ENCODE measurements at places on chromosomes 3 and 15.

GRCh38 chr15:56228854-56229253, 14.8 kb downstream of the RFX7 start:
- no peak for DNase-seq

- no peak for DNase-seq
Measured at GRCh38 chr3:45730409-45731154, 41.4 kb downstream of the SACM1L start.

DNA sequence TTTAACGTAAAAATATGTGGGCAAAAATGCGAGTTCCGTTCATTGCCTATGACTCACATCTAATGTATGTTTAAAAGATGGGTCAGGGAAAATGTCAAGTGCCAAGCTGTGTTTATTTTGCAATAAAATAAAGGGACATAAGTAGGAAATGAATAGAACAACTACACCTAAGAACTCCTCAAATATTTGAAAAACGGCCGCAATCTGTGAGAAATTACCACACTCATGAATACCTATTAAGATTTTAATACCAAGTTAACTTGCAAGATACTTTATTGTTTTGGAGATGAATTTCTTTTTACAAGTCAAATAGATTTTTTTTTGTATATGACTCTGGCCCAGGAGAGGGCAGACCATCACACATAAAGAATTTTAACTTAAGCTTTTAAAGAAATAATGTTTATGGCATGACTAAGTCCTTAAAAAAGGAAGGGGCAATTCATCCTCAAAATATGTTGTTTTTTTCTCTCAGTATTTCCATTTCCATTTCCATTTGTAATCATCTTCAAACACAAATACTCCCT, 152.7 kb downstream of the SUCNR1 start:
- DNase-seq, result peak; percentile 9

GRCh38 chr3:39362812-39363211, 20.4 kb upstream of the SLC25A38 start:
- DNase-seq, result no peak

DNA sequence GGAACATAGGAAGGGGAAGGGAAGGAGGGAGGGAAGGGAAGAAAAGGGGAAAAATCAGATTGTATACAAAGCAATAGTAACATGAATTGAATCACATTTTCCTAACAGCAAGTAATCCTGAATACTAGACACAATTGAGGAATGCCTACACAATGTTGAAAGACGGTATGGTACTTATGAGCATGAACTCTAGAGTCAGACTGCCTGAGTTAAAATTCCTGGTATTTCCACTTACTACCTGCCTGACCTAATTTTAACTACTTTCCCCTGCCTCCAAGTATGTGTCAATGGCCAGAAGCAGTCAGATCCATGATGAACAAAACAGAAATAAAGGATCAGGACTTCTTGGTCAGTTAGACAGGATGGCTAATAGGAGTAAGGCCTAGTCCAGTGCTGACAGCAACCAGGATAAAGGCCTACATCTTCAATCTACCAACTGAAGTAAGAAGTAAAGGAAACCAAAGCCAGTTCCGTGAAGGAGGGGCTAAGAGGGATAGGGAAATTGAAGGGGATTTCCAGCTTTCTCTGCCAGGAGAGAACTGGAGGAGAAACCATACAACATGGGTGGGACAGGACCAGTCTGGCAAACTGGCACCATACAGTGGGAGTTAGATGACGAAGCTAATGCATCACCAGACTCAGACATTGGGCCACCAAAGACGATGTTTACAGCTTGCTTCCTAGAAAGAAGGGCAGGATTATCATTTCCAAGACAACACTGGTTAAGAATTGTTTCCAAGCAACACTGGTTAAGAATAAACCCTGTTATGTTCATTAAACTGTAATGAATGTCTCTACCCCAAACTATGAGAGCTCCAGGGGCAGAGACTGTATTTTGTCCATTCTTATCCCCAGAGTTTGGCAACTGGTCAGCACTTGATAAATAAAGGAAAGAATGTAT, 151.6 kb upstream of the UBE2E2 start:
- DNase-seq, result no peak

DNA sequence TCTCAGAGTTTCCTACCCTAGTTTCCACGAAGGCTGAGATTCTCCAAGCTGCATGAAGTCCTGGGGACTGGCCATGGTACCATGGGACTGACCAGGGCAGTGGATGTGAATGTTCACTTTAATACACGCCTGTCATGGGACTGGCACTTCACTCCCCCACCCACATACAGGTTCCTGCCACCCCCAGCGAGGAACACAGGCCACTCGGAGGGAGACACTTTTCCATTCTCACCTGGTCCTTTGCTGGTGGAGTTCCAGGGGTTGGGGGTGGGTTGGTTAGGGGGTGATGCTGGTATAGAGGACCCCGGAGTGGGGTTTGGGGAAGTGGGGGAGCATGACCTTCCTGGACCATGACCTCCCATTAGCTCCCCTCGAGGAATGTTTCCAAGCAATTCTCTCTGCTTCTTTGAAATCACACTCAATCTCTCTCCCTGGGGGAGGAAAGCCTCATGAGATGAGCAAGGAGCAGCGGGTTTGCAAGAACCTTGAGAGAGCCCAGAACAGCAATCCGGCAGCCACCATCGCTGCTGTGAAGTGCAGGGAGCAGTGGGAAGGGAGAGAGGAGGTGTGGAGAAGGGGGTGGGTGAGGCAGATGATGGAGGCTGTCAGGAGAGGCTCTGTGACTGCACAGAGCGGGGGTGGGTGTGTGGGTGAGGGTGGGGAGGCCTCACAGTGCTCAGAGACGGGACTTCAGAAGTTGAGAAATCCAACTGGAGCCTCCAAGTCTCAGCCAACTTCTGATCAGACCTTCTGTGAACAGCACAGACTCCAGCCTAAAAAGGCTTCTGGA, 69.7 kb downstream of the ADCY5 start:
- no peak for DNase-seq

DNA sequence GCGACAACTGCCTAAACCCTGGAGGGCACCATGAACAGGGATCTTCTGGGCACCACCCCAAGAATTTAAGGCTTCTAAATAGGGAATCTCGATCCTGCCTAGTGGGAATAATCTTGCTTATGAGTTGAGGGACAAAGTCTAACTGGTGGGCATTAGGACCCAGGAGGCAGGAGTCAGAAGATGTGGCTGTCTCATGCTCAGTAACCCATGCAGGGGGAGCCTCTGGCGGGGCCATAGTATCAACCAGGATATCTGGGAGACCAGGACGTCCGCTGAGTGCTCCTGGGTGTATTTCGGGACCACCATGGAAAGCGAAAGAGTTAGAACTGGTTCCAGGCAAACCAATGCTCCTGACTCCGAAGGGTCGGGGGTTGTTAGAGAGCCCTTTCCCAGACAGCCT, 356.1 kb downstream of the OTOL1 start:
- DNase-seq, result no peak

GRCh38 chr3:81952141-81952540, 190.7 kb upstream of the GBE1 start:
- DNase-seq, result no peak

DNA sequence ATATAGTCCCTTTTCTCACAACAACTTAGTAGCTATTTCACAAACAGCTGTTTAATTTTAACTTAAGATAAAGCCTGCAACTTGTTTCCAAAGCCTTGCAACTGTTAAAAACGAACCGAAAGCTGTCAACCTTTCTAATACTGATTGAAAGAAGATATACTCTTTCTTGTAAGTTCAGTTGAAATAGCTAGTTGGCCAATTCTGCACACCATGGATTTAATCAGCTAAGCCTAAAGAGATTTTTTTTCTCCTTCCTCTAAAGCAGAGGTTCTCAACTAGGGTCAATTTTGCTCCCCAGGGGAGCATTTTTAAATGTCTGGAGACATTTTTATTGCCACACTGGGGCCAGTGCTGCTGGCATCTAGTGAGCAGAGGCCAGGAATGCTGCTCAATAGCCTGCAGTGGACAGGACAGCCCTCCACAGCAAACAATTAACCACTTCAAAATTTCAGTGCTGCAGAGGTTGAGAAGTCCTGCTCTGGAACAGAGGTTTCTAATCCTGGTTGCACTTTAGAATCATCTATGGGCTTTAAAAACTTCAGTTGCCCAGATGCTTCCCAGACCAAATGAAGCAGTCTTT, 26.2 kb downstream of the MINDY4B start:
- DNase-seq, result no peak

- DNase-seq, result no peak
Measured at GRCh38 chr3:68403741-68404140, 528.6 kb downstream of the TAFA4 start.

- no peak for DNase-seq
Measured at GRCh38 chr3:40801284-40801741, 276.6 kb downstream of the ZNF621 start.

GRCh38 chr3:132267391-132267993, 49.7 kb upstream of the ACP3 start:
- no peak for DNase-seq

DNA sequence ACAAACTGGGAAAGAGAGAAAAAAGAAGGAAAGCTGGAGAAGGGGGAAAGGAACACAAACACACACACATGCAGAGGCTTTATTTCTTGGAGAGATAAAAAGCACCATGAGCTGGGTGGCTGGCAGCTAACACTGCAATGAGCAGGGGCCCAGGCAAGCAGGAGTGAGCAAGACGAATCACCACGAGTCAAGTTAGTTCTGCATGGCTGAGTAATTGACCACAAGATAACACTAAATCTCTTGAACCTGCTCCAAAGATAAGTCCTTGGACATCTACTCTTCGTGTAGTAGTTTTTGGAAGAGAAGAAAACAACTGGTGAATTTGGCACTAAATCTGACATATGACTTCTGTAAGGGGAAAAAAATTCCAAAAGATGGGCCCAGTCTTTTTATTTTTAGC, 100.9 kb downstream of the MYO5A start:
- DNase-seq, result no peak

GRCh38 chr3:134517791-134518190, 31.9 kb downstream of the CEP63 start:
- DNase-seq, result no peak

GRCh38 chr15:101827257-101827656, 15.3 kb downstream of the OR4F15 start:
- DNase-seq, result no peak

DNA sequence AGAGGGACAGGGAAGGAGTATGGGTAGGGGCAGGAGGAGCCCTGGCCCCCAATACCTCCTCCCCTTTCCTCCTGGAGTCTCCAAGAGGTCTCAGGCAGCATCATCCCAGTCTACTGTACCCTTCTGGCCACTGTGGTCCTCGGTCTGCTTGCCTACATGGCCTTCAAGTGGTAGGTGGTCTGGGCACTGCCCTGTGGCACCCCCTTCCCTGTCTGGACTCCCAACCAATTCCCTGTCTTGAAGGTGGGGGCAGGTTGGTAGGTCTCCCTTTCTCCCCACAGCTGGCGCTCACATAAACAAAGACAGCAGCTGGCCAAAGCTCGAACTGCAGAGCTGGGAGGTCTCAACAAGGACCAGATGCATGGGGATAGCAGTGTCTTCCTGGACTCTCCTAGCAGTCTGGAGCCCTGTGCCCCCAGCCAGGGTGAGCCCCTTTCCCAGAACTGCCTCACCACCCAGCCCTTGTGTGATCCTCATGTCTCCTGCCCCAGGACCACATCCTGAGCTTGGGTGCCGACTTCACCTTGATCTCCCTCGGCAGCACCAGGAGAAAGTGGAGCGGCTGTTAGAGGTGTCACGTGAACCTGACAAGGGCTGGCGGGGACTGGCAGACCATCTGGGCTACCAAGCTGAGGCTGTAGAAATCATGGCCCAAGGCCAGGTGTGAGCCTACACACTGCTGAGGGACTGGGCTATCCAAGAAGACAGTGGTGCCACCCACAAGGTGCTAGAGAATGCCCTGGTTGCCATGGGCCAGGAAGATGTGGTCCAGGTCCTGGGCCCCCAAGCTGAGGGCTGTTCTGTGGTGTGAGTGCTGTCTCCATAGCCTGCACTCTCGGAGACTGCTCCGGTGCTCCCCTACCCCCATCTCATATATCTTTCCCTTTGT, 33.1 kb downstream of the NBEAL2 start:
- DNase-seq, result no peak

DNA sequence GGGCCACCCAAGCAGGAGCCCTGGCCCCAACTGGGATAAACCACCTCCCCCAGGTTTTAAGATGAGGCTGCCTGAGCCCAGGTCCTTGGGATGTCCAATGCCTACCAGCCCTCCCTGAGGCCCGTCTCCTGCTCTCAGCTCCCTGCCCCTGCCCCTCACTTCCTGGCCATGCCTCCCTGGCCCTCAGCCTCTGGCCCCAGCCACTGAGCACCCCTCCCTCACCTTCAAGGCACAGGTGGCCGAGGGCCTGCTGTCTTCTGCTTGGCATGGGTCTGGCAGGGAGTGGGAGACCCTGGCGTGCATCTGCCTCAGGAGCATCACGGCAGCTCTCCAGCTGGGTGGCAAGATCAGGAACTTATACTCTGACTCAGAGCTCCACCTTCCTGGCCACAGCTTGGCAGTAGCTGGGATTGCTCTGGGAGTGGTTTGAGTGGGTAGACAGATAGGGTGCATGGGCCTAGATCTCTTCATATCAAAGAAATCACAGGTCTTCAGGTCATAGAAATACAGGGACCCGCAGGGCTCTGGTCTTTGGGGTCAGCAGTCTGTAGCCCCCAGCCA, at the start of gene PLA2G4E:
TSS of gene PLA2G4E (minus strand) at position 330 of the 561 bp plus-strand sequence. CDS start at position 318, 12 bp downstream.
- no peak for DNase-seq

DNA sequence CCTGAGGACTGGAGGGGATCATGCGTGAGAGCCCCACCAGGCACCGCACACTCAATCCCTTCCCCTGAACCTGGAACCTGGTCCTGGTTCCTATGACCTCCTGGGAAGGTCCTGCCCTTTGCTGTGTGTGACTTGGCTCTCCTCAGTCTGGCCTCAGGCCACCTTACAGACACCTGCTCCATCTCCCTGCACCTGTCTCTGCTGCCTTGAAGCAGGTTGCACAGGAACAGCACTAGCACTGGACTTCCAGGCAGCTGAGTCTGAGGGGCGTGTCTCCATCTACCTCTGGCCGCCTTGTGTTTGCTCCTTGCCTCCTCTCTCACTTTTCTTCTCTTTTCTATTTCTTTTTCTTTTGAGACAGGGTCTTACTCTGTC, 15.4 kb downstream of the PSTPIP1 start:
- no peak for DNase-seq

DNA sequence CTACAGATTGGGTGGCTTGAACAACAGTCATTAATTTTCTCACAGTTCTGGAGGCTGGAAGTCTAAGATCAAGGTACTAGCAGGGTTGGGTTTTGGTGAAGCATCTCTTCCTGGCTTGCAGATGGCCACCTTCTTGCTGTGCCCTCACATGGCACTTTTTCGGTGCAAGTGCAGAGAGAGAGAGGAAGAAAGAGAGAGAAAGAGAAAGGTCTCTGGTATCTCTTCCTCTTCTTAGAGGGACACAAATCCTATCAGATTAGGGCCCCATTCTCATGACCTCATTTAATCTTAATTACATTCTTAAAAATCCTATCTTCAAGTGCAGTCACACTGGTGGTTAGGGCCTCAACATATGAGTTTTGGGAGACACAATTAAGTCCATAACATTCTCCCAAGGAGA, 167.1 kb downstream of the NFKBIZ start:
- DNase-seq, result no peak

- DNase-seq, result no peak
Measured at GRCh38 chr3:44885618-44886017, 11.2 kb downstream of the TGM4 start.

GRCh38 chr15:39795486-39795885, 12.8 kb upstream of the FSIP1 start:
- no peak for DNase-seq

All from NCI-H748 treated with DMSO at 0.1 percent for 48 hours (cell line).